WTC11 (cell line): ENCODE measurements at places on chromosomes 4 and X. TPM values are rescaled to one million over a fixed set of nuclear protein-coding genes. Genes with fewer than 3 reads are reported as not detected.
A peak's percentile ranks its signal among the peaks of the same experiment; 100 is the strongest.

The NDNF gene
- 2.3 to 2.5 TPM (median 2.4 TPM) in 3 replicates for total RNA-seq

The TMSB15C gene
- 2.2 to 4.3 TPM (median 3.6 TPM) in 3 replicates for total RNA-seq

The CXorf65 gene
- not detected in 3 replicates for total RNA-seq

The HSFX4 gene
- not detected in 3 replicates for total RNA-seq

The ZNF718 gene
- total RNA-seq: 11.8 to 12.5 TPM (median 12.0 TPM) in 3 replicates

The HMGB3 gene
- total RNA-seq: 310 to 395 TPM (median 312 TPM) in 3 replicates

The CENPVL2 gene
- total RNA-seq: 3.1 to 3.7 TPM (median 3.5 TPM) in 3 replicates

The HOPX gene
- 0.26 to 0.87 TPM (median 0.27 TPM) in 3 replicates for total RNA-seq

The GDPD2 gene
- 7.0 to 9.3 TPM (median 8.8 TPM) in 3 replicates for total RNA-seq

The TCEAL9 gene
- 30.4 to 35.0 TPM (median 30.7 TPM) in 3 replicates for total RNA-seq

The GATA1 gene
- 0.25 to 0.27 TPM (median 0.26 TPM) in 3 replicates for total RNA-seq

The GYG2 gene
- total RNA-seq: 47.6 to 53.6 TPM (median 52.8 TPM) in 3 replicates

The ALAS2 gene
- 0.30 to 0.35 TPM in 2 of 3 replicates, not detected in the other for total RNA-seq

The SOD3 gene
- total RNA-seq: 4.1 to 8.2 TPM (median 8.0 TPM) in 3 replicates

The SSX3 gene
- total RNA-seq: 0.25 TPM in 1 of 3 replicates, not detected in the others

The SHOX gene
- total RNA-seq: 0.09 to 0.14 TPM in 2 of 3 replicates, not detected in the other

GRCh38 chr4:140799686-140800225 lies 43.6 kb upstream of the TBC1D9 start:
- no peak for DNase-seq

DNA sequence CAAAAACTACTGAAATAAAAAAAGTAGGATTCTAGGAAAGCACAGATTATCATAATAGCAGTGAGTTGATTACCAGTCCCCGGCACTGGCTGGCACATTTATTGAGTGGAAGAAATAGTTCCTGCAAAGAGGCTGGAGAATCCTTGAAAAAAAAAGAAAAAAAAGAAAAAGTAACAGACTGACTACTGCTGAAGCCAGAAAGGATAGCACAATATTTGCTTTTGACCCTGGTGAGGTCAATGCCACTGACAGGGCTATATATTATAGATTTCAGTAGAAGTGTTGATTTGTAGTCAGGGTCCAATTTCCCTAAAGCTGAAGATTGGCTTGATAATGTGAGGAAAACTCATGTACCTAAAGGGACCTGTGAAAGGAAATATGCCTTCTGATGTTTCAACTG lies 64.7 kb downstream of the NDNF start:
- no peak for DNase-seq

DNA sequence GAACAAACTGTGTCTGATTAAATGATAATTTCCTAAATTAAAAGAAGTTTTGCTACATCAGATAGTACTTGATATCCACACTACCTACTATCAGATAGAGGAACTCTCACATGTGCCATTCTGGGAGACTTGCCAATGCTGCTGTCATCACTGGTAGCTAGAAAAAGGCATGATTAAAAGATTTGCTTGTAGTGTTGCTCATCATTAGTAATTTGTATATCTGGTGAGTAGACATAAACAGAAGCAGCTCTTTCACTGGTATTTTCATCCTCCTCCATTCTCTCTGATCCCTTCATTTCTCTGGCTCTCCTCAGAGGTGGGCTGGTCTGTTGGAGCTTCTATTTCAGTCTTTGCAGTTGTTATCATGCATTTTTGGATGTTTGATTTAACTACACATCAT lies 56.0 kb downstream of the SPRY1 start:
- DNase-seq: no peak

DNA sequence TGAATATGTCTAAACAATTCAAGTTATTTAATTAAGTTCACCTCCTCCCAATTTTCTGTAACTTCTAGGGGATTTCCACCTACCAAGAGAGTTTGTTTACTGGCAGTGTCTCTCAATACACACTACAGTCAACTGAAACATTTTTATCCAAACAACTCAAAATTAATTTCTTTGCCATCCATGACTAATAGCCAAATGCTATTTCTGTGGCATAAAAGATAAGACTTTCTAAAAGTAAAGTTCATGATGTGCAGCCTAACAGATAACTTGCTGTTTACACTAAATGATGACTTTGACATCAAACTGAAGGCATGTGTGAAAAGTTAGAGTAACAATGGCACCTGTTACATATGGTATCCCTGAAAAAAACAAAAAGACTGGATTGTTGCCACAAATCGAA lies 7.3 kb downstream of the TAB3 start:
- DNase-seq: no peak

DNA sequence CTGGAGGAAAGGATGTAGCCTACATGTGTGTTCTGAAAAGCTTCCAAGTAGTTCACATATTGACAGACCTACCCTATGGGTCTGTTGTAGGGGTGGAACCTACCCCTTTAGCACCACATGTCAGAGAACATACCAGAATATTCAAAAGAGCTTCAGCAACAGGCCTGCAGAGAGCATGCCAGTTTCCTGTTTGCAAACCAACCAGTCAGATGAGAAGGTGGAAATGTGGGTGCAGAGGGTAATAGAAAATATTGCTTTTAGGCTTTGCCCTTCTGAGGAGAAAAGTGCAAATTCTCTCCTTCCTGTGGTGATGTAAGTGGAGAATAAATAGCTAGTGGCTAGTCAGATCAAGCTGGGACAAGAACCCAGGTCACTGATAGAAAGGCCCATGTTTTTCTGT lies 16.4 kb downstream of the INTS6L start:
- DNase-seq: no peak

DNA sequence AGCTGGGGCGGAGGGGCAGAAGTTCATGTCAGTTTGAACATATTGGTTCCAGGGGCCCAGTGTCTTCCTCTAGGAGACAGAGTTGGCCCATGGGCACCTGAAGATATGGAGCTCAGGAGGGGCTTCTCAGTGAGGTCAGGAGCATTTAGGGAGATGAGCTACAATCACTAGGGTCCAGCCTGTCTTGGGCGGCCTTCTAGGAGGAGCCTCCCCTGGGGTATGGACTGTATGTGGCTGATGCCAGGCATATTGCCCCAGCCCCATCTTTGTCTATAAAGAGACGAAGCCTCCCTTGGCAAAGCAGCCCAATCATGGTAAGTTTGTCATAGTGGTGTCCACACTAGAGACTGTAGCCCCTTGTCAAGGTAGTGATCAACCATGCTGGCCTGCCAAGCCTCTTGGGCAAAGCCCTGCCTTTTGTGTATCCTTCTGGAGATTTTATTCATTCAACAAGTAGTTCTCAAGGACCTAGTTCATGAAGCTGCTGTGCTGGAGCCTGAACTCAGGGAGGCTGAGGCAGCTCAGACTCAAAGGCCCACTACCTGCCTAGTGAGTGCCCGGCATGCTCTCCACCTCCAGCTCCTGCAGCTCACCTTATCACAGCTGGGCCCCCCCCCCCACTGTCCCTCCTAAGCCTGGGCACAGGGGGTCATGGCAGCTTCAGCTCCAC lies 5.4 kb upstream of the CNGA2 start:
- DNase-seq: no peak

- no peak for DNase-seq
Observed at GRCh38 chr4:15836362-15836761, 58.2 kb downstream of the CD38 start.

DNA sequence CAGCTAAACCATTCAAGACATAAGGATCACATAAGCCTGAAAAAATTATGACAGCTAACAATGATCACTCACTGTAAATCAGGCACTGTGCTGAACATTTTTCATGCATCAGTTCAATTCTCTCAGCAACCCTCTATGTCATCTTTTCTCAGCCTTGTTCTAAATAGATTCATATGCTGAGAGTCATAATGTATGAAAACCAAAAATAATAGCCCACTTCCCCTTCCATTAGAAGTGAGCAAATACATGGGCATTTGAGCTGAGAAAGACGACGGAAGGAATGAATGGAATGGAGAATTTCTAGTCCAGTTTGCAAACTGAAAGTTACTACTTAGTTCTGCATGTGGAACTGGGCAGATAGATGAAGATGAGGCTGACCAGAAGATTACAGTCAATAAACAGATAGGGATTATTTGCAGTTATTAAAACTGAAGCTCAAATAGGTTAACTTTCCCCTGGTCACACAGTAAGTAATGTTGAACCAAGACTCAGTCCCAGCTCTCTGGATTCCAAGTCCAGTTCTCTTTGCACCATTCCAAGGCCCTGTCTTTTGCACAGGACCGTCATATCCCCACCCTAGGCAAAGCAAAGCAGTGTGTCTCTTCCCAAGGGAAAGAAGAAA lies 1.6 kb upstream of the SH3RF1 start:
- DNase-seq: no peak

DNA sequence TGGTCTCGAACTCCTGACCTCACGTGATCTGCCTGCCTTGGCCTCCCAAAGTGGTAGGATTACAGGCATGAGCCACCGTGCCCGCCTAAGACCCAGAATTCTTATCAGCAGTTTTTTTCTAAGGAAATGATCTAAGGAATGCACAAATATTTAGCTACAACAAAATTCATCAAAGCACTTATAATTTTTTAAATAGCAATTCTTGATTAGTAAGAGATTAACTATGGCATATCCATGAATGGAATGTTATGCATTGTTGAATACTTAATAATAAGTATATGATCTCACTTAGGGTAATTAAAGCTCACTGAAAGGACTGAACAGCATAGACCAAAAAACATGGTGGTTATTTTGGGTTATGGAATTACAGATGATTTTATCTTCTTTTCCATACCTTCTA lies 18.4 kb downstream of the CENPU start:
- DNase-seq: no peak

DNA sequence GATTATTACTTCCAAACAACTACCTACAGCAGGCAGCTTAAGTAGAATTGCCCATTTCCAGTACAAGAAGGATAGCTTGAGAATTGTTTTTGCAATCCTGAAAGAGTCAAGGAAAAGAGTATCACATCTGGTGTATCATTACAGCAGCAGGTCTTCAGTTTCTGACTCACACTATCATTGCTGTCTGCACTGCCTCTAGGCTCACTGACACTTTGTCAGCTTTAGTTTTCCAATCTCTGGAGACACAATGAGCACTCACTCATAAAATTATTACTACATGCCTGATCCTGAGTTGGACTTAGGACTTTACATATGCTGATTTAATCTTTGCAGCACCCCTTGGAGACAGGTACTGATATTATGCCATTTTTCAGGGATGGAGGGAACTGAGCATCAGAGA lies 244.6 kb upstream of the BOD1L1 start:
- DNase-seq: no peak

DNA sequence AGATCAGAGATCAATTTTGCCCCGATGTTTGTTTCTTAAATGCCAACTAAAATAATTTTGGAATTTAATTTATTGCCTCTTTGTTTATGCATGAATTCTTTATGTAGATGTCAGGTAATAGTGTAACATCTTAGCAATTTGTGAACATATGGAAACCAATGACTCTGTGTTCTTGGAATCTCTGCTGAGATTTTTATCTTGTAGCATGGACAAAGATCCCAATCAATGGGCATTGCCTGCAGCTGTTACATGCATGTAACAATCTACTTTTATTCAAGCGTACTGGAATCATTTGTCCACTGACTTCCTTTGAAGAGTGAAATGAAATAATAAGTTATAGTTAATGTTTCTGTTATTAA lies 61.6 kb upstream of the ARSJ start:
- no peak for DNase-seq

GRCh38 chrX:154398668-154399526 lies 720 bp downstream of the RPL10 start:
- peak; percentile 72 for DNase-seq

DNA sequence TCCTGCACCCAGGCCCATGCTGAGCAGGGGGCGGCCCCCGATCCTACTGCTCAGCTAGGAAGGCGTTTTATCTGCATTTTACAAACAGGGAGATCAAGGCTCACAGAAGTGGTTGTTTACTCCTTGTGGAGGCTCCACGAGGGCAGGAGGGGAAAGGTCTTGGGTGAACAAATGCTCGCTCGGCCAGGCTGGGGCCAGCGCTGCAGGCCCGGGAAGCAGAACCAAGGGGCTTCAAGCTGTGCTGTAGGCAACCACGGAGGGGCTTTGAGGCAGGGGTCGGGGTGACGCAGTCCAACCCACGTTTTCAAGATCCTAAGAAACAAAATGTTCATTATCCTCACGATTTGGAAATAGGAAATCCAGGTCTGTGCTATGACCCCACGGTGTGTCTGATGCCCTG lies 125.8 kb downstream of the HMX1 start:
- DNase-seq: no peak

DNA sequence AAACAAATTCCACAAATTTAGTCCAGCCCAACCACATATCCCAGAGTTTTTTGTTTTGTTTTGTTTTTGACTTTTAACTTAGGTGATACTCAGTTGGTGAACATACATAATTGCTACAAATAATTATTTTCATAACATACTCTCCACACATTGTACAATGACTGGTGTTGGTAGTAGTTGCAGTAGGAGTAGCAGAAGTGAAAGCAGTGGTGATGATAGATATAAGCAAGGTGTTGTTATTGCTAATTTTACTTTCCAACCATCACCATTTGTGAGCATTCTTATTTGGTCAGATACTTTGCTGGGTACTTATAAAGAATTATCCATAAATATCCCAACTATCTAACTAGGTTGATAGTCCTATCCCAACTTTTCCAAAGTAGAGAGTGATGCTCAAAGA lies 47.3 kb downstream of the ARHGAP24 start:
- no peak for DNase-seq

GRCh38 chr4:95086551-95086950 lies 328.8 kb downstream of the BMPR1B start:
- no peak for DNase-seq

- DNase-seq: no peak
Observed at GRCh38 chrX:121320441-121320840, 273.0 kb downstream of the GLUD2 start.

DNA sequence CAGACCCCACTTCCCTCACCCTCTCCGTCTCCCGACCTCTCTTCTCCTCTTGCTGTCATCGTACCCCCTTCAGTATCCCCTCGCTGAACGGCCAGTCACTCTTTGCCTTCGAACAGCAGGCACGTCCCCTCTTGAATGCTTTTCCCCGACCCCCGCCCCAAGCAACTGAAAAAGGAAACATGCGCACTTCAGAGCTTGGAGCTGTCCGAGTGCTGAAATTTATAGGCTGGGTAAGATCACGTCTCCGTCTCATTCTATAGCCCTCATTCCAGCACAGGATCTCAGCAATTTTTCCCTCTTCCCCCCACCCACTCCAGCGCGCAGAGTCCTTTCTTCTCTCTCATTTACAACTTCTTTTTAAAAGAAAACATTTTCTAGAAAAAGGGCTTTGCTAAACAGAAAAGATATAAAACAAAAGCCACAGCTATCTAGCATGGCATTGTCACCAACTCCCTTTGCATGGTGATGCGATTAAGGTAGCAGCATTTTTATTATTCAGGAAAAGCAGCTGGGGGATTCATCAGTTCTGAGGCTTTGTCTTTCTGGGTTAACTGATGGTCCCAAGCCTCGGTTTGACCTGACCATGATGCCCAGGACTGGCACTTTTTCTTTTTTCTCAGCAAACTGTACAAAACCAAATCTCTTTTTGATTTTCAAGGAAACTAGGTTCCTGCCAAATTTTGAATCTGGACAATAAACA lies at the start of gene GLRA2:
Gene GLRA2 (plus strand): TSS at position 247 of the 700 bp plus-strand sequence. CDS start 522 bp downstream, outside the sequence.
- DNase-seq: peak; percentile 52

- no peak for DNase-seq
Observed at GRCh38 chrX:4655743-4656142, 942.3 kb upstream of the PRKX start.

DNA sequence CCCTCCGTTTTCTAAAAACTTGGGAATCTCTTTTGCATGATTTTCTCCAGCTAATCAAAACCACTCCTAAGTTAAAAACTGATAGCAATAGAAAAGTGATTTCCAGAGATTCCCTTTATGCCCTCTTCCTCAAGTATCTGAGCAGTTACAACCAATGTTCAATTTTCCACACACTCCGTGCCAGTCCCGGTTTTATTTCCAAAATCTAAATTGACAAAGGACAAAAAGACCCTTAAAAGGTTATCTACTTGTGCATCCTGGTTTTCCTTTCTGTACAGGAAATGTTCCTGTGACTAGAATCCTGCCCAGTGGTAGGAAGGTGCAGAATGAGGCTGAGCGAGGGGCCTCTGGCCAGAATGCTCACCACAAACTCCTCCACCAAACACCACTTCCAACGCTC lies 1.3 kb downstream of the SFRP2 start:
- DNase-seq: no peak
